Stimulated activated CD8-positive, alpha-beta memory T cell treated with anti-CD3 and anti-CD28 coated beads, Interleukin-15, amount 100 ng/mL, for 24 hours (primary cell): ENCODE measurements at places on chromosomes 11 and 22.

DNA sequence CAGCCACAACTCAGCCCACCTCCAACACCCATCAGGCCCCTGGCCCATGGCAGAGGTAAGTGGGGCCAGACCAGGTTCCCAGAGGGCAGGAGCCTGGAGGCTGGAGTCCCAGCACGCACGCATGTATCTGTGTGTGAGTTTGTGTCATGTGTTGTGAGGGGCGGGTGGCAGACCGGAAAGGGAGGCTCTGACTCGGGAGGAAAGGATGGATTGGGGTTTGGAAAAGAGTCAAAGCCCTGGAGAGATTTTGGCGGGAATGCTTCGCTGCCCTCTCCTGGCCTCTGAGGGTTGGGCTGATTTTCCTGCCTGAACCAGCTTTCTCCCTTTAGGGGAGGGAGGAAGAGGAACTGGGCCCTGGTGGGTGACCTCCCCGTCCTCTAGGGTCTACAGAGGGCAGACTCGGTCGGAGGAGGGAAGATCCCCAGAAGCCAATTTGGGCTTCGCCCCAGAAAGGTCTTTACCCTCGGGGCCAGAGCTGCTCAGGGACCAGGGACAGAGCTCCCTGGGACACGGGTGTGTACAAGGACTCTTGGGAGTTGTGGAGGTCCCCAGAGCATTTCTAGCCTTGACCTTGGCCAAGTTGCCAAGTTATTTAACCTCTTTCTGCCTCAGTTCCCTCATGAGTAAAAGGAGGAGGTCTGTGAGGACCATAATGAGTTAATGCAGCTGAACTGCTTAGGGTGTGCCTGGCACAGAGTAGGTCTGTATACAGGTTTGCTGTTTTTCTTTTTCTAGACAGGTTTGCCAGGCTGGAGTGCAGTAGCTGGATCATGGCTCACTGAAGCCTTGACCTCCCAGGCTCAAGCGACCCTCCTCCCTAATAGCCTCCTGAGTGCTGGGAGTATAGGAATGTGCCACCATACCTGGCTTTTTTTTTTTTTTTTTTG lies 6.9 kb downstream of the C11orf68 start:
- DNase-seq, result no peak

GRCh38 chr22:26892166-26893041 lies 235.0 kb downstream of the MIAT start:
- DNase-seq, result no peak

DNA sequence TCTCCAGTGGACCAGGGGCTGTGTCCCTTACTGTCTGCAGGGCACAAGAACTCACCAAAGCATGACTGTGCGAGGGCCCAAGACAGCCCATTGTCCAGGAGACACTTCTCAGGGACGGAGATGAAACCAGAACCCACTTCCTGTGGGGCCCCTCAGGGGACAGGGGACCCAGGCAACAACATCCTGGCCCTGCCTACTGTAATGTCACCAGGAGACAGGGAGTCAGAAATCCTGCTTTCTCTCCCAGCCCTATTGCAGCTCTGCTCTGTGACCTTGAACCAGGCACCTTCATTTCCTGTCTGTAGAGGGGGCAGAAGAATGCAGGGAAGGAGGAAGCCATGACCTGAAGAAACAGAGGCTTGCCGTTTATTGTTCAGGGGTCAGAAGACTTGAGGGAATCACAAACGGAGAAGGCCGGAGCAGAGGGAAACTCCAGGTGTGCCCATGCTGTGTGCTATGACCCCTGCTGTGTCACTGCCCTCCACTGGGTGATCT lies 98.0 kb downstream of the NAT10 start:
- no peak for DNase-seq

GRCh38 chr22:23496445-23496833 lies 83.7 kb downstream of the IGLL1 start:
- no peak for DNase-seq

DNA sequence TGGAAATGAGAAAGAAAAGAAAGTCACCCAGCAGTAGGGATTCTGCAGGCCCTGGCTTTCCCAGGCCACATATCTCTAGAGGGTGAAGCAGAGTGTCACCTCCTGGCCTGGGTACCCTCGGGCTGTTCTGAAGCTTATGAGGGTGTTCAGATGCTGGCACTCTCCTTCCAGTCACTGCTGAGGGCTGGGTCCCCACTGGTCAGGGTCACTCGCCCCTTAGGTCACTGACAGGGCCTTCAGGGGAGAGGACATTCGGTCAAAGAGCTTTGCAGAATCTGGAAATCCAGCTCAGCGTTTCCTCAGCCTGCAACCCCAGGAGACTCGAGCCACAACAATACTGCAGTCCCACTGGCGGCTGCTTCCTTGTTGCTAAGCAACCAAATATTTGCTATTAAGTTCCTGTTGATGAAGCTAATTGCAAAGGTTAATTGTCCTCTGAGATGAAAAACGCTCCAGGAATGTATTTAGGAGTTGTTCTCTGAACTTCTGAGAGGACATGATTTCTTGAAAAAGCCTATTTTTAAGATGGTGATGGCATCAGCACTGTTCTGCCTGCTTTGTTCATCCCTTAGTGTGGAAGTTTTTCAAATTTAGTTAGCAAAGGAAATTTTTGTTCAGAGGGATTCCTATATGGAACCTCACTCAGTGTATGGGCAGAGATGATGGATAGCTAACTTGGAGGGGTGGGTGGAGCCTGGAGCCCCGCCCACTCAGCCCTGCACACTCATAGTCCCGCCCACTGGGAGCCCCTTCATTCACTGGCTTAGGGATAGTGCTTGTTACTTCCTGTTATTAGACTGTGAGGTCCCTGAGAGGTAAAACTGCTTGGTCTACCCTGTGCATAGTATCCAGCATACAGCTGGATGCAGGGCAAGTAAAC lies 109.2 kb downstream of the CSNK2A3 start:
- no peak for DNase-seq

- DNase-seq, result no peak
Measured at GRCh38 chr11:63567044-63567840, 4.1 kb upstream of the PLAAT2 start.

DNA sequence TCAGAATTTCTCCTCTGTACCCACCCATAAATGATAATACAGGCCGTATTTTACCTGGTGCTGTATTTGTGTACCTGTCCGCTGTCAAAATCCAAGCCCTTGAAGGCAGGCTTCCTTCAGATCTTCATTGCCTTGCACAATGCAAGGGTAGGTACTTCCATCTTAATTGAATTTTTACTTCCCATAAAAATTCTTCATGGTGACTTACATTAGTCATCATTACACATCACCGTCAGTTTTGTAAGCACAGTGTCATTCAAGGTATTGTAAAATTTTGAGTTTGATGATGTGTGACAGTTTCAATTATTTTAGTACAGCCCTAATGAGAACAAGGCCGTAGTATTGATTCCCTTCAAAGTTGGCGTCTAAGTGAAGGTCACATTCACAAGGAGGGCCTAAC lies 770 bp upstream of the TSG101 start:
- no peak for DNase-seq

DNA sequence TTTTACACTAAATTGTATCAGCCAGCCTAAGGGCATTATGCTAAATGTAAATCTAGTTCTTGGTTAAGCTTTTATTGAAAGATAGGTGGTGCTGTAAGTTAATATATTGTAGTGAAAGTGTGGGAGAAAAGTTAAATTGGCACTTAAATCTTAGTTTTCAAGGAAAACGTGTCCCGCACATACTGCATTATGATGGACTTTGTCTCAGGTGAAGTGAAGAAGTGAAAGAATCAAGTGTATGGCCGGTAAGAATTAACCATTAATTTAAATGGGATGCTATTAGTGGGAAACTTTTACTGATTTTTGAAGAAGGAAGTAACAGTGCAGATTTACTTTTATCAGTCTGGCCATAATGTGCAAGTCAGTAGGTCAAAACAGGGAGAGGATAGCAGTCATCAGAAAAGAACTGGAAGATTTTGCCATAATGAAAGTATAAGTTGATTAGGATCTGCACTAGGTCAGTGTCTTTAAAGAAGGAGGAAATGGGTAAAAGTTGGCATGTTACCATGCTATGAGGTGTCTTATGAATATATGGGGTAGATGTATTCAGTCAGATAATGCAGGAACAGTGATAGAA lies 81.6 kb downstream of the PDHX start:
- DNase-seq, result no peak

- no peak for DNase-seq
Measured at GRCh38 chr11:116409238-116409637, 363.5 kb downstream of the BUD13 start.

- DNase-seq, result no peak
Measured at GRCh38 chr11:134758342-134758931, 346.4 kb upstream of the B3GAT1 start.

- no peak for DNase-seq
Measured at GRCh38 chr11:68545796-68546195, 85.2 kb downstream of the PPP6R3 start.

DNA sequence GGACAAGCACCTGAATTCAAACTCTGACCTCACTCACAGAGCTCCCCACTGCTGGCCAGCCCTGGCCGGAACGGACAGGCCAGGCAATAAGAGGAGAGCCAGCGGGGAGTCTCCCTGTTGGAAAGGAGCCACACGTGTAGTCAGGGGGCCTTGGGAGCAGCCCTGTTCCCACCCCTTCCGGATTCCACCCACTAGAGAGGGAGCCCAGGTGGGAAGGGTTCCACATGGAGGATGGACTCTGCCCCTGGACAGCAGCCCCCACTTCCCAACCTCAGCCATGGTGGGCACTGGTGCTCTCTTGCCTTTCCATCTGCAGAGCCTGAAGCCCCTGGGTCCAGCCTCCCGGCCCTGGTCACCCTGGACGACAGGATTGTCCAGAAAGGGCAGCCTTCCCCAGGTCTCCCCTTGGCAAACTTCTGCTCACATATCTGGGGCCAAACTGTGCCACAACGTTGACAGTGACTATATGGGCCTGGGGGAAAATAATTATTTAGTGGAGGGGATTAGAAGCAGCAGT lies 7.5 kb upstream of the APOBEC3A start:
- DNase-seq, result no peak

- no peak for DNase-seq
Measured at GRCh38 chr22:43277987-43278601, 65.1 kb downstream of the SCUBE1 start.

DNA sequence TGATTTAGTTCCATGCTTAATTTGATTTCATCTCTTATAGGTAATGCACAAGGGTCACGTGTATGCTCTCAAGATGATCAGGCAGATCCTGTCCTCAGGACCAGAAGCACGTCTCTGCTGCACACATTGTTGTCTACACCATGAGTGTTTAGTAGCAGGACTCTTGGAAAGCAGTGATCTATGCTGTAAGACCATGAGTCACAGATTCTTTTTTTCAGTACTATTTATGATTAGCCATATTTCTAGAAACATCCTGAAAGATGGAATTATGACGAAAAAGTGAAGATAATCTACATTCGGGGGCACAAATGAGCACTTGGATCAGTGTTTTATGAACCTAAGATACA lies 29.6 kb downstream of the ZBED4 start:
- DNase-seq, result no peak

DNA sequence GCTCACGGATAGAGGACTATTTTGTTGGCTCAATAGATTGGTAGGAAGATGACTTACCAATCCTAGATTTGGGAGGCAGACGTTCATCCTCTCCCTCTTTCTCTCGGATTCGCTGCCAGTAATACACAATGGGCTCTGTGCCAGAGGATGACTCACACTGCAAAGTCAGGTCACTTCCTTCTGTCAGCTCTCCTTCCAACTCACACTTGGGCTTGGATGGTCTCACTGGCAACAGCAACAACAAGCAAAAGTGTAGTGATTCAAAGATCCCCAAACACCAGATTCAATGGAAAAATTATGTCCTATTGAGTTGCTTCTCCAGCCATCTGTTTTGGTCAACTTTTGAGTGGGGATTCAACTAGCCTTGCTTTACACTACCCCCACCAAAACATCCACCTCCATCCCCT lies 21.7 kb upstream of the HSPA8 start:
- DNase-seq, result no peak

- no peak for DNase-seq
Measured at GRCh38 chr11:46064221-46064620, 57.0 kb downstream of the PHF21A start.

DNA sequence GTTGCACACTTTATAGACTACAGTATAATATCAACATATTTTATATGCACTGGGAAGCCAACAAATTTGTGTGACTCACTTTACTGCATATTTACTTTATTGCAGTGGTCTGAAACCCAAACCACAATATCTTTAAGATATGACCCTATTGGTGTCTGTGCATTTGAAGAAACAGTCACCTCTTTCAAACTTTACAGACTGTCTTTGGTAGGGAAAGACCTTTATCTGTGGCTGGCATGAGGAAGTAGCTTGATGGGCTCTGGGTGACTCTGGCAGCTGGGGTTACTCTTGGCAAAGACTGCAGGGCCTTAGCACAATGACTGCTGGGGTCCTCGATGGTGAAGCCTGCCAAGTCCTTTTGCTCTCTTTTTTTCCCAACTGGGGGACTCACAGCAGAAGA lies 21.3 kb upstream of the ABTB2 start:
- DNase-seq, result no peak
